ENCODE measurements at places on chromosomes 4 and X.

DNA sequence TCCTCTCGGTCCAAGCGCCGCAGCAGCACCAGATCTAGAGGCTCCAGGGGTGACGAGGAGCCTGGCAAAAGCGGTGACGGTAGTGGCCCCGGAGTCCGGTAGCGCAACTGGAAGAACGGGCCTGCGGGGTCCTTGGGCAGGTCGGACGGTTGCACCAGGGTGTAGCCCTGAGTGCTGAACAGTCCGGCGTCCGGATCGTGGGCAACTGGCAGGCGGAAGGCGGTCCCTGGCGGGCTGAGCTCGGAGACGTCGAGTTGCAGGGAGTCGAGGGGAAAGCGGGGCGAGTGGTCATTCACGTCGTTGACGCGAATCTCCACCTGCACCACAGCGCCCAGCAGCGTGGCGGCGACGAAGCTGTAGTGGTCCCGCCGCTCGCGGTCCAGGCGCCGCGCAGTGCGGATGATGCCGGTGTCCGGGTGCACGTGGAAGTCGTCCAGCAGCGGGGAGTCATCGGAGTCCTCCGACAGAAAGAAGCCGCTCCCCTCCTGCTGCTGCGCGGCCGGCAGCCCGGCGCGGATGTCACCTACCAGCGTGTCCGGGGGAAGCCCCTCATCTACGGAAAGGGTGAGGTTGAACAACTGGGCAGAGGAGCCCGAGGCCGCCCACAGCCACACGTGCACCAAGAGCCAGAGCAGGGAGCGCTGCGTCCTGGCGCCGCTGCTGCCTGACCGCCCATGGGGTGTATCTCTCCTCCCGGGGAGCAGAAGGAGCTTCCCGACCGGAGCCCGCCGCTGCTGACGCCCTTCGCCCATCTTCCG, 837 bp downstream of the DCHS2 start:
- DNase-seq, result no peak

GRCh38 chr4:138035781-138036258, 206.3 kb downstream of the SLC7A11 start:
- DNase-seq, result no peak

GRCh38 chrX:13502590-13502989, 66.8 kb upstream of the EGFL6 start:
- DNase-seq, result no peak

DNA sequence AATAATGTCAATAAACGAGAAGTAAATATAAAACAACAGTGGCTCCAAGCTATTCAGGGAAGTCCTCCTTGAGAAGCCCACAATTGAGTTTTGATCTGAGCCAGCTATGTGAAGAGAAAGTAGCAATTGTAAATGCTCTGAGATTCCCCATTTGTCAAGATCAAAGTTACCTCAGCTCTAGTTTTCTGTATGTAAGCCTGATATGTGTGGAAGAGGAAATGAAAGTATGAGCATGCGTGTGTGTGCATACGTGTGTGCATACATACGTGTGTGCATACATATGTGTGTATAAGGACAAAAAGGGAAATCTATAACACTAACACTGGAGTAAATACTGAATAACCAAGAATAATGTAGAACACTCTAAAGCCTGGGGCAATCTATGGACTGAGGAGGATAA, 130.3 kb downstream of the SCFD2 start:
- DNase-seq, result no peak

DNA sequence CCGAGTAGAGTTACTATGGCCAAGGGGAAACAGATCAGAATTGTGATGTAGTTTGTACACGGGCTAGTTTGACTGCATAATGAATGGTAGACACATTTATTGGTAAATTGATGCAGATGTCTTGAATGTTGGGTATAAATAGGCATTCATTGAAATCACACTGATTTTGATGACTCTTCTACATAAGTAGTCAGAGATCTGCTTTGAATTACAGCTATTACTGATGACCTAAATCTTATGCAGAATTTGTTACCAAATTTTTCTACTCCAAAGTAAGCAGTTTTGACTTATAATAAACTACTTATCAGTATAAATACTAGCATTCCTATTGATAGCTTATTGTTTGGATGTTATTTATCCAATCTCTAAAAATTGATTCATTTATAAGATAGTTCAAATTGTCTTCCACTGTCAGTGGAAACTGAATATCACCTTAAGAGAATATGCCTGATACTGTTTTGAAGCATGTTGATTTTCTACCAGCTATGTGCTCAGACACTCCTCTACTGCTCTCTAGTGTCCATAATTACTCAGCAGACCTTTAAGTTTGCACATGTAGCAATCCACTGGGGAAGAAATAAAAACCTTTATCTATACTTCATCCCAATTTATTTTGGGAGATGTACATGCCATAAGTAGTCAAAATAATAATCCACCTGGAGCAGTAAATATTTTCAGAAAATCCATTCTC, 120.3 kb downstream of the RASL11B start:
- no peak for DNase-seq

- DNase-seq, result peak; percentile 0
Observed at GRCh38 chr4:180028682-180029081, 2214.5 kb upstream of the TENM3 start.

DNA sequence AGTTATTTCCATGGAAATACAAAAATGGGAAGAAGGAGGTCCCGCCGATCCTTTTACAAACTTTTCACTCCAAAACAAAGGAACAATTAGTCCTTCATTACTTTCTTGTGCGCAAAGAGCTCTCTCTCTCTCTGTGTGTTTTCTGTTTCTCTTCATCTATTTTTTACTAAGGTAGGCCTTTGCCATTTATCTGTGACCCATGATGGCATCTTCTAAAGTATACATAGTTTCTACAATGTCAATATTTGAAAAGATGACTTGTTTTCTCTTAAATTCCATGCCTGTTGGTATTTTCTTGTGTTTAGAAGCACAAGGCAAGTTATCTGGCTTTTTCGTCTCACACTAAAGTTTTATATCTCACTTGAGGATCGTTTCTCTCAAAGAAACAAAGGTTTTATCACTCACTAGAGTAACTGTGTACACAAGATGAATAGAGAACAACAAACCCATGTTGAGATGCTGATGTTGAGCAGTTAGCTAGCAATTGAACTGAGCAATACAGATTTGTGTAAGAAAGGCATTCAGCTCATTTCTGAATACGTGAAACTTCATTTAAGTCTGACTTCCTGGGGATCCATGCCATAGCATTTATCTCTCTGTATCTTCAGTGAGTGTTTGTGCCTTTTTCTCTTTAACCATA, 250.3 kb downstream of the GBA3 start:
- DNase-seq, result no peak

GRCh38 chr4:123547216-123548165, 150.9 kb downstream of the SPRY1 start:
- no peak for DNase-seq

DNA sequence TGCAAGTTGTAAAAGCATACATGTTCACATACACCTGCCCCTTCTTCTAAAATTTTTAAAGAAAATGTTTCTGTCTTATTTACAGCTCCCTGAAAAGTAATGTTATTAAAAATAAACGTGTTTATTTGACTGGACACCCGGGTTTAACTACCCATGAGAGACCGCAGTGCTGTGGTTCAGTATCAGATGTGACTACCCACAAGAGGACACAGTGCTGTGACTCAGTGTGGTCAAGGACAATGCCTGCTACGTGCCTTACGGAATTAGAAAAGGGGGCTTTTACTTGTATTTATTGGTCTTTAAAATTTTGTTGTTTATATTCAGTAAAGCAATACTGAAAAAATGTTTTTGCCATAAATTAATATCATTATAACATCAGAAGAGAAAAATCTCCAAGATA, 641.4 kb downstream of the TRIML1 start:
- DNase-seq, result no peak

GRCh38 chr4:109294468-109295020, 7.9 kb downstream of the COL25A1 start:
- no peak for DNase-seq

- no peak for DNase-seq
Observed at GRCh38 chr4:102055805-102056204, 265.3 kb downstream of the BANK1 start.

GRCh38 chr4:143616771-143617170, 83.7 kb downstream of the FREM3 start:
- DNase-seq, result no peak

DNA sequence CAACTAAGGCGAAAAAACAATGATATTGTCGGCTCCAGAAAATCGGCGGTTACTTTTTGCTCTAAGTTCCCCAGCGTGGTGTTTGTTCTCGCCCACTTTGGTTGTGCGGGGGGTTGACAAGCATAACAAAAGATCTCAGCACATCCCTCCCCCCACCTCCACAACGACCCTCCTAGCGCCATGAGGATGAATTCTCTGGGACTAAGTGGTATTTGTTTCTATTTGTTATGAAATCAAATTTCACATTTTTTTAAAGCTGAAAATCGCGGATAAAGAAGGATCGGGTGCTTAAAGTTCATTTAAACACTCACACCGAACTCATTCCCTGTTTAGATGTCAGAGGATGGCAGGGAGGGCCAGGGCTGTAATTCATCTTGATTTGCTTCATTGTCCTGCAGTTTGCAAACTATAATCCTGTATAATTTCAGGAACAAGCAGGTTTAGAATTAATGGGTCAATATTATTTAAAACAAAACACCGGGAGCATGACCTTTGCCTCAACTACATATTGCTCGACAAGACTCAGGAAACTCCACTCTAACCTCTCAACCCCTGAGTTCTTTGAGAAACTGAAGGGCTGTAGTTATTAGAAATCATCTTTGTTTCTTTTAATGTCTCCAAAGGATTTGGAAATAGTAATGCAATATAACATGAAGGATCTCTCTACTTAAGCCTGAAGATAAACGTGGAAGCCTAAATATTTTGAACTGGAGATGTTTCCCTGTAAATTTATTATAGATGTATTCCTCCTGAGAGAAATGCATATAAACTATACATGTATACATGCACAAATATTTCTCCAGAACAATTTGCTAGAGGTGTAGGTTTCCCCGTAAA, 6.4 kb downstream of the PITX2 start:
- no peak for DNase-seq

DNA sequence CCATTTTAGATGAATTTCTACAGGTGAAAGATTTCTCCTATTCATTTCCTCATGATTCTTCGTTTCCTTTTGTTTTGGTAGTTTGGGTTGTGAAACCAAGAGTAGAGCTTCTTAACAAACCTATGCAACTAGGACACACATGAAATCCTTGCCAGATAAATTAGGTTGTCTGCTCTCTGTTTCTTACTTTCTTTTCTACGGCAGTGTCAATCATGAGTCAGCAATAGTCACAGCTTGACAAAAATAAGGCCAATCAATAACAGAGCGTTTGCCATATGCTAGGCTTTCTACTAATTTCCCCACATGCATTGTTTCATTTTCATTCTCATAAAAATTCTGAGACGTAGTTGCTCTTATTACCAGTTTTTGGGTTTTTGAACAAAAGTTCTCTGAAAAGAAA, 20.3 kb downstream of the CLRN2 start:
- no peak for DNase-seq

DNA sequence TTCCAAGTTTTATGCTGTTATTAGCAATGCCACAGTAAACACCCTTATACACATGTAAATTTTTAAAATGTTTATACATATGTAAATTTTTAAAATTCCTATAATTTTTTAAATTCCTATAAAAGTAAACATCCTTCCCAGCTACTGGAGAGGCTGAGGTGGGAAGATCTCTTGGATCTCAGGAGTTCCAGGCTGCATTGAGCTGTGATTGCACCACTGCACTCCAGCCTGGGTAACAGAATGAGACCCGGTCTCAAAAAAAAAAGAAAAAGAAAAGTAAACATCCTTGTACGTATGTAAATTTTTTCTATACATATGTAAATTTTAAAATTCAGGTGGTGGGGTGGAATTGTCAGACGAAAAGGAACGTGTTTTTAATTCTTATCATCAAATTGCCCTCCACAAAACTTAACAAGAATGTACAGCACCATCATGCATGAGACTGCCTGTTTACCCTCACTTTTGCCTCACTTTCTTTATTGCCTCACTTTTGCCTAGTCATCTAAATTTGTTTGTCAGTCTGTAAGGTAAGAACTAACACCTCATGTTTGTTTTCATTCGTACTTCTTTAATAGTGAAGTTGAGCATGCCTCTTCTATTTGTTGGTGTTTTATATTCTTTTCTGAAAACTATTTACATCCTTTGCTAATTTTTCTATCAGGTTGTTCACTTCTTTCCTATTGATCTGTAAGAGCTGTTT, 8.0 kb downstream of the SLC7A3 start:
- no peak for DNase-seq

GRCh38 chrX:11337292-11338009, 44.2 kb downstream of the AMELX start:
- DNase-seq, result no peak

DNA sequence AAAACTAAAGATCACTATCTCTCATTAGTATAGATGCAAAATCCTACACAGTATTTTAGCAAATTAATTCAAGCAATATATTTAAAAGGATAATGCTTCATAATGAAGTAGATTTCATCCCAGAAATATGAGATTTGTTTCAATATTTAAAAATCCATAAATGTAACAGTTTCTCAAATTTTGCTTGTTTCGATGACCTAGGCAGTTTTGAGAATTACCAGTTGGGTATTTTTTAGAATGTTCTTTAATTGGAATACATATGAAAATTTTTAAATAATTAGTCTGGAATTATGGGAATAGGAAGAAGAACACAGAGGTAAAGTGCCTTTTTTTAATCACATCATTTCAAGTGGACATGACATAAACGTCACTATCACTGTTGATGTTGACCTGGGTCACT, 192.3 kb downstream of the FBXO8 start:
- DNase-seq, result no peak

DNA sequence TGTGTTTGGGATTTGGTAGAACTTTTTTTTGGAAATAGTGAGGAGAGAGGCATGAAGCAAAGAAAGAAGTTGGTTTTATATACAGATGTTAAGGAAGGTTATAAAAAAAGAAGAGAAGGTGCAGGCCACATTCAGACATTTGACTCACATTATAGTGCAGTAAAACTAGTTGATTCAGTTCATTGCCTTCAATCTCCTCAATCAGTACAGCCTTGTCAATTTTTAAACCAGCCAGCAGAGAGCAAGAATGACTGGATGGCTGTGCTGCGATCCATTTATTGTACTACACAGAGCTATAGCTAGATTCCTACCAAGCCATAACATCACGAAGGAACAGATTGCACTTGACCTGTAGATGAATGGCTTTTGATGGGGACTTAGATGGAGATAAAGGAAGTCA, 79.7 kb upstream of the LSM6 start:
- no peak for DNase-seq

DNA sequence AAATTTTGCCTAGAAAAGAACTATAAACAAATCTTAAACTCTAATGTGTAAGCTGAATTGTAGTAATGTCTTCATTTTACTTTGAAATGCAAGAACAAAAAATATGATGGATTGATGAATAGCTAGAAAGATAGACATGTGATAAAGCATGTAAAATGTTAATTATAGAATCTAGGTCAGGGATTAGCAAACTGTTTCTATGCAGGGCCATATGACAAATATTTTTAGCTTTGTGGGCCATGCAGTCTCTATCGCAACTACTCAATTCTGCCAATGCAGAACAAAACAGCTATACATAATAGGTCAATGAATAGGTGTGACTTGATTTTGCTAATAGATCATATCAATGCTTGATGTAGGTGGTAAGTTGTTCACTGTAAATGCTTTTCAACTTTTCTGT, 75.3 kb downstream of the TBCK start:
- no peak for DNase-seq

GRCh38 chr4:105541420-105541819, 11.0 kb upstream of the ARHGEF38 start:
- no peak for DNase-seq

- no peak for DNase-seq
Observed at GRCh38 chr4:25628451-25628850, 27.2 kb upstream of the SLC34A2 start.

Measured in stimulated activated CD4-positive, alpha-beta T cell treated with anti-CD3 and anti-CD28 coated beads, Interleukin-12 subunit alpha, Interleukin-12 subunit beta, amount 100 ng/mL, for 4 hours (primary cell).